Stimulated activated CD4-positive, alpha-beta T cell treated with anti-CD3 and anti-CD28 coated beads, Interleukin-4, amount 100 ng/mL, for 24 hours (primary cell): ENCODE measurements at places on chromosomes 5 and 9.

DNA sequence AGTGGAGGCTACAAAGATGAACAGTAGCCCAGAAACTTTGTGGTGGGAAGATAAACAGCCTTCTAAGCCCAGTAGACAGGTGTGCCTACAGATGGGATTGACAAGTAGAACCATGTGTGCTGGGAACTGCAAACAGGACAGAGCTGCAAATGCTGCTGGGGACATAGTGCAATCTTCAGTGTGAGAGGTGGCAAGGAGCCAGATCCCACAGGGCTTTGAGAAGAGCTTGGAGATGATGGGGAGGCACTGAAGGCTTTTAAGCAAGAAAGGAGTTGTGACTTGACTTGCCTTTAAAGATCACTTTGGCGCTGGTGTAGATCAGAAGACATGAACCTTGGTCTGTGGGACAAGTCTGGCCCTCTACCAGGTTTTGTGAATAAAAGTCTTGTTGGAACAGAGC, 675.2 kb downstream of the ACTL7B start:
- DNase-seq = no peak

DNA sequence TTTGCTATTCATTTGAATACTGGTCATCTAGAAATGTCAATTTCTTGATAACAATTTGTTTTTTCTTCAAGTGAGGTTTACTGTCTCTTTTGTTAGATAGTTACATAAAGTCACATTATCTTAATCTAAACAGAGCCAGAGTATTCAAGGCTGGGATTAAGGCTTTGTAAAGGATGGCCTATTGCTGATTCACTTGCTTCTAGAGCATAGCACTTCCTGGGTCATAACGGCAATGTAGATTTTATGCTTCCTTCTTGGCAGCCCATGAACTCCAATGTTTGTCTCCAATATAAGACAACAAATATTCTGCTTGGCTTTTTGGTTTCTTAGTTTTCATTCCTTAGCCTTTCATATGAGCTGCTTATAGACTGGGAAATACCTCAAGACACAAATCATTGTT, 2007.9 kb upstream of the CDH6 start:
- no peak for DNase-seq

GRCh38 chr5:158435161-158435616, 576.2 kb upstream of the CLINT1 start:
- peak; percentile 7 for DNase-seq

DNA sequence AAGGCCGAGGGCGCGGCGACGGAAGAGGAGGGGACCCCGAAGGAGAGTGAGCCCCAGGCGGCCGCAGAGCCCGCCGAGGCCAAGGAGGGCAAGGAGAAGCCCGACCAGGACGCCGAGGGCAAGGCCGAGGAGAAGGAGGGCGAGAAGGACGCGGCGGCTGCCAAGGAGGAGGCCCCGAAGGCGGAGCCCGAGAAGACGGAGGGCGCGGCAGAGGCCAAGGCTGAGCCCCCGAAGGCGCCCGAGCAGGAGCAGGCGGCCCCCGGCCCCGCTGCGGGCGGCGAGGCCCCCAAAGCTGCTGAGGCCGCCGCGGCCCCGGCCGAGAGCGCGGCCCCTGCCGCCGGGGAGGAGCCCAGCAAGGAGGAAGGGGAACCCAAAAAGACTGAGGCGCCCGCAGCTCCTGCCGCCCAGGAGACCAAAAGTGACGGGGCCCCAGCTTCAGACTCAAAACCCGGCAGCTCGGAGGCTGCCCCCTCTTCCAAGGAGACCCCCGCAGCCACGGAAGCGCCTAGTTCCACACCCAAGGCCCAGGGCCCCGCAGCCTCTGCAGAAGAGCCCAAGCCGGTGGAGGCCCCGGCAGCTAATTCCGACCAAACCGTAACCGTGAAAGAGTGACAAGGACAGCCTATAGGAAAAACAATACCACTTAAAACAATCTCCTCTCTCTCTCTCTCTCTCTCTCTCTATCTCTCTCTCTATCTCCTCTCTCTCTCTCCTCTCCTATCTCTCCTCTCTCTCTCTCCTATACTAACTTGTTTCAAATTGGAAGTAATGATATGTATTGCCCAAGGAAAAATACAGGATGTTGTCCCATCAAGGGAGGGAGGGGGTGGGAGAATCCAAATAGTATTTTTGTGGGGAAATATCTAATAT, 58.1 kb downstream of the BASP1 start:
- no peak for DNase-seq

GRCh38 chr5:1557114-1557873, 33.5 kb upstream of the LPCAT1 start:
- no peak for DNase-seq

GRCh38 chr5:154313360-154314017, 123.0 kb downstream of the GALNT10 start:
- DNase-seq = no peak

DNA sequence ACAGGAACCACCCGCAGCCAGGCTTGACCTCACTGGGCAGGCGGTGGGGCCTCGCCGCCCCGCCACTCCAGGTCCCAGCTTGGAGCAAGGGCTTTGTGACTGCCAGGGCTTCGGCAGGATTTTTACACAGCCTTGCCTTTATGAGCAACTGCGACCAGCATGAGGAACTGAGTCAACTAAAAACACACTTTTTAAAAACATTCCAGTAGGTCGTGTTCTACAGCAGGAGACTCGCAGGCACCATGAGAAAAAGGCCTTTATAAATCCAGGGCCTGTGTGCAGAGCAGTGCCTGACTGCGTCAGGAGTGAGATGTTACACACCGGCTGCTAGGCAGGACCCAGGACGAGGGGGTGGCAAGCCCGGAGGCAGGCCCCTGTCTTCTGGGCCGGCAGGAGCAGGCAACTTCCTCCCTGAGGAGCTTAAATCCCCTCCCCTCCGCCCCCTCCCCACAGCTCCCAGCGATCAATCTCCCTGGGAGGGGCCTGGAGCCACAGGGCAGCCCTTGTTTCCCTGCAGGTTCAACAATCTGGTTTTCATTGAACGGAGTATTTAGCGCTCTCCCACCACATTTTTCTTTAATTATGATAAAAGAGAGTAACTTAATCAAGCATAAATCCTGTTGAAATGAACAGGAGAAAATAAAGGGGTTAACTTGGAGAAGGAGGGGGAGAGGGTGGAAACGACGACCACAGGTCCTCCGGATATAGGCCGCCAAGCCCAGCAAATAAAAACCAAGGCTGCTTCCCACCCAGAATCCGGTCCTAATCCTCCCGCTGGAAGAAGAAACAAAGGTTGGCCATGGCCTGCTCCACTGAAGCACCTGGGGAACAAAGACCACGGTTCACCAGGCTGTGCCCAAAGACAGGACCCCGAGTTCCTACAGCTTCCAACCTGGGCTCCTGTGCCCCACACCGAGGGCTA, 92.5 kb downstream of the ROR2 start:
- no peak for DNase-seq

DNA sequence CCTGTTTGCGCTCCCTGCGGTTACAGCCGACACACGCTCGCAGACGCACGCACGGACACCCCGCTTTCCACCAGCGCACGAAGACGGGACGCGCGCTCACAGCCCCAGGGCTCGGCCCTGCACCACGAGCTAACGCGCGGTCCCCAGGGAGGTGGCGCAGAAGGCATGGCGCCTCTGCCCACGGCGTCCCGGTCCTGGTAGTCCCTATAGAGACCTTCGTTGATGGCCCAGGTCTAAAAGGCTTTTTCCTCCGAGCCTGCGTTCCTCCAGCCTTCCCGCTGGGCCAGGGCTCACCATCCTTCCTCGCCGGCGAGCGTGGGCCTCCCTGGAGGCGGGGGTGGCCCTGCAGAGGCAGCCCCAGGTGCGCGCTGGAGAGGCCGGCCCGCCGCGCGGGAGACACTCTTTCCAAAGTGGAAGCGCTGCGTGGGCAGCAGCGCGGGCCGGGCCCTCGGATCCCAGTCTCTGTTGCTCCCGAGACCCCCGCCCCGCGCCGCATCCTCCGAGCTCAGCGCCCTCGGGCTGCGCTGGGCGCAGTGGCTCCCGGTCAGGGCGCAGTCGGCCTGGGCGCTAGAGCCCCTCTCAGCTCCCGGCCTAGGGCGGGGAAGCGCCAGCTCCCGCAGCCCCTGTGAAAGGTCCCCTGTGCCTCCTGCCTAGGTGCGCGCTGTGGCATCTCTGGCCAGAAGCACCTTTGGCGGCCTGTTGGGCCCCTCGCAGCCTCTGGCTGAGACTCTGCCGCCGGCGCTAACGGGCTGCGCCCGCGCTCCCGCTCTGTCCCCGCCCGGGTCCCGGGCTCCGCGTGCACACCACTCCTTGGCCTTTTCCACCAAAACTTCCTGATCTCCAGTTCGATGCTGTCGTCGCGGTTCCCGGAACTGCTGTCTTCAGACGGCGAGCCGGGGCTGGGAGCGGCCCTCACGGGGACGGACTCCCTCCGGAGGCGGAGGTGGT, 31.9 kb upstream of the FANCC start:
- DNase-seq = no peak
